ENCODE measurements at places on chromosomes 1 and 21.

DNA sequence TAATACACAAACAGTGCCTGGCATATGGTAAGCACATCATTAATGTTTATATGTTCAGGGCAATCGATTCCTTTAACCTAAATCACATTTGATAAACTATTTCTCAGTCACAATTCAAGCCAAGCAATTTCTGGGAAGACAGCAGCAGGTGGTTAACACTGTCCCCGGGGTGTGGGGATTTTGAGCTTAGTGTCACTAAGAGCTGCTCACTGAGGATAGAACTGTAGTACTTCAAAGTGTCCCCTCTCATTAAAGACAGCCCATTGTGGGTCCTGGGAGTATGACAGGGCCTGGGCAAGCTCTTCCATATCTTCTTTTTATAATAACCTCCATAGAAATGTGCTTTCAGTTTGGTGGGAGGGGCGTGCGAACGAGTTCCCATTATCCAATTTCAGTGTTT lies 8.4 kb upstream of the GALNT2 start:
- DNase-seq = no peak

DNA sequence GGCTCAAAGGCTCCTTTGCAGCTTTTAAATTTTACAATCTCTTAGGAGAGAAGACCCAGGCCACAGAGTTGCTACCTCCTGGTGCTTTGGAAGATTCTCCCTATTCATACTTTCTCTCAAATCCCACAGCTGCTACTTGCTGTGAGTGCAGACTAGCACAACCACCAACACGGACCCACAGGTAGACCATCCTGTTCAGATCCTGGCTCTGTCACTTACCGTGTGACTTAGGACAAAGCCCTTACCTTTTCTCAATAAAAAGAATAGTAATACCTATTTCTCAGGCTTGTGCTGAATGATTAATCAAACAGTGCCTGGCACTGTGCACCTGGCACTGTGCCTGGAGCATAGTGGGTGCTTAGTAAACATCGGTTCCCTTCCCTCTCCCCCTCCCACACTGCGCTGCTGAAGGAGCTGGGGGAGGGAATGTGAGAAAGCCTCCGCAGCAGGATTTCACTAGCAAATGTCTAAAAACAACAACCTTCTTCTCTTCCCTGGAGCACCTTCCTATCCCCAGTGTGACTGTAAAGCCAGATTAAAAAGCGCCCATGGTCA lies 81.7 kb downstream of the PGM1 start:
- no peak for DNase-seq

GRCh38 chr1:45213892-45214291 lies 7.5 kb upstream of the ZSWIM5 start:
- no peak for DNase-seq

DNA sequence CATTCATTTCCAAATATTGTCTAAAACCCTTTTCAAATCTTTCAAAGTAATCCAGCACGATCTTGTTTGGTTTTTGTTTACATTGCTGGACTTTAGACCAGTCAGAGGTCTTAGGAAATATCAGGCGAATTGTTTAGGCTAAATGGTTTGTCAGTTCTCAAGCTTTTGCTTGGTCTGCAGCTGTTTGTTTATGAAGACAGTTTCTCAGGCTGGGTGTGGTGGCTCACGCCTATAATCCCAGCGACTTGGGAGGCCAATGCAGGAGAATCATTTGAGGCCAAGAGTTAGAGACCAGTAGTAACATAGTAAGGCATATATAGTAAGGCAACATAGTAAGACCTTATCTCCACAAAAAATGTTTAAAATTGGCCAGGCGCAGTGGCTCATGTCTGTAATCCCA lies 77.5 kb downstream of the DNTTIP2 start:
- DNase-seq = no peak

GRCh38 chr1:93629101-93630059 lies 52.3 kb downstream of the BCAR3 start:
- peak; percentile 56 for DNase-seq

GRCh38 chr1:7022058-7022457 lies 236.8 kb downstream of the CAMTA1 start:
- DNase-seq = no peak

GRCh38 chr1:24042315-24042714 lies 62.2 kb upstream of the SRSF10 start:
- DNase-seq = no peak

DNA sequence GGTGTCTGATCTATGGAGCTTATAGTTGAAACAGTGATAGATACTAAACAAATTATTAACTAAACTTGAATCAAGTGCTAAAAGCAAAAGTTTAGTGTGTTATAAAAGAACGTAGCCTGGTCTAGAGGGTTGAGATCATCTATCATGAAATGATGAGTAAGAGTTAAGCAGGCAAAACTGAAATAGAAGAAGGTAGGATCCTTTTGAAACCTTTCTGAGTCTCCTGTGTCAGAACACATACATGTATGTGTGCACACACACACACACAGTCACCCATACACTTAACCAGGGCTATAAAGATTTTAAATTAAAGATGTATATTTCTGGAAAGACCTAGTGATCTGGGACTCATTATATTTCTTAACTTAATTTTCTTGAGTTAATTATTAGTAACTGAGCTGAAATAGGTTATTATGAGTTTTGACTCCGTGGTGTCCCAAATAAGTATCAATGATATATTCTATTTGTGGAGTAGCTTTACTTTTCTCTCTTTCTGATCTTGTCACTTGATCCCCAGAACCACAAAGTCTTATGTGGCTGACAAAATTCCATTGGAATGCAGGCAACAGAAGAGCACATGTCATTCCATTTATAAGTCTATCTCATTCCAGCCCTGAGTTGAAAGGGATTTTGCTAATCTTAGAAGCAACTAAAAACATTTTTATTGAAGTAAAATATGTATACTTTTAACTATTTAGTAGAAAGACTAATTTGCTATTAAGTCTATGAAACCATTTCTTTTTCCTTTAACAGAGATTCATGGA lies 70.7 kb downstream of the PRRX1 start:
- no peak for DNase-seq

DNA sequence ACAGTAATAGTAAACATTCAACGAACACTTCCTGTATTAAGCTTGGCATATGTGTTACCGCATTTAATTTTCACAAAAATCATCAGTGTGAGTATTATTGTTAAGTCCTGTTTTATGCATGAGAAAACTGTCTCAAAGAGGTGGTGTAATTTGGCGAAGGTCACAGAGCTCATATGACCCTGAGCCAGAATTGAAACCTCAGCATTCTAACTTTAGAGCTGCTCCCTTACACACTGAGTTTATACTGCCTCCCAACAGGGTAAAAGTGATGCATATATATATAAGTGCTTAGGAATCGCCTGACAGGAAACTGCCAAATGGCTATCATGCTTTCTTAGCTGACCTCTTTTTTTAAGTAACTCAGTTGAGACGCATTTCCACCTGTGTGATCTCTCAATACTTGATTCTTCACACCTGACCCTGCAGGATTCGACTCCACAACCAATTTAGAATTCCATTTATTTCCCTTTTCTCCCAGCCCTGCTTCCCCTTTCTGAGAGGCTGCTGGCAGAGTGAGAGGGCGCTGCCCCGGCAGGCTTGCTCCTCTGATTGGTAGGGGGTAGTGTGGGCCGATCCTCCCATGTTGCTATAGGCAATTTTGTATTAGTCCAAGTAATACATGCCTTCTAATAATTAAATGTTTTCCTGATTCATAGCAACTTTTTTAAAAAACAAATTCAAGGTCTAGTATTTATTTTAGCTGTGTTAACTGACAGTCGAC lies 40.5 kb downstream of the ZBTB40 start:
- DNase-seq = no peak

GRCh38 chr1:112389689-112390088 lies 6.3 kb upstream of the CTTNBP2NL start:
- no peak for DNase-seq

DNA sequence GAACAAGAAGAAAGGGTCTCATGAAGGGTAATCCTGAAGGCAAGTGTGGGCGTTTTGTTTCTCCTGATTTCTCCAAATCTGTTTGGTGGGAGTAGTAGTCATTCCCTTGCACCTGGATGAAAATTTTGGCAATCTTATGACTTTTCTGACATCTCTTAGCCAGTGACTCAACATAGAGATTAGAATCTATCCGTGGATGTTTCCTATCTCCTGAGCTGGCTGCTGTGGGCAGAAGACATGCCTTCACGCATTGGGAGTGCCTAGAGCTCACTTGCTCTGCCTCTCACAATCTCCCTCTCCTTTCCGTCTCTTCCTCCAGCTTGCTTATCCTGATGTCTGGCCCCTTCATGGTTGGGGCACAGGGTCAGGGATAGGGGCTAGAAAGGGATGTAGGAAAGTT lies 174.2 kb upstream of the NFIA start:
- no peak for DNase-seq

DNA sequence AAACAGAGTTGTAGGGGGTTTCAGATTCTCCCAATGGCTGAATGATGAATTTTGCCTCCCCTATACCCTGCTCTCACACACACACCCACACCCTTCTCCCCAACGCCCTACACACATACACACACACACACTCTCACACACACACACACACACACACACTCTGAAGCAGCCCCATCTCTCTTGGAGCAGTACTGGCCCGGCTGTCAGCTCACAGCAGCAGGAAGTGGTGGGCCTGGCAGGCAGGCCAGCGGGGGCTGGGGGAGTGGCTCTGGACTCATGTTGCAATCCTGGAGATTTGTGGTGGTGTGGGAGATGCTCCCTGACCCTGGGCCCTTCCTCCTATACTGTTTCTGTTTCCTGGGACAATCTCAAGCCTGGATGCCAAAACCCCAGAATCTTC lies 2.2 kb downstream of the IKBKE start:
- peak; percentile 61 for DNase-seq

DNA sequence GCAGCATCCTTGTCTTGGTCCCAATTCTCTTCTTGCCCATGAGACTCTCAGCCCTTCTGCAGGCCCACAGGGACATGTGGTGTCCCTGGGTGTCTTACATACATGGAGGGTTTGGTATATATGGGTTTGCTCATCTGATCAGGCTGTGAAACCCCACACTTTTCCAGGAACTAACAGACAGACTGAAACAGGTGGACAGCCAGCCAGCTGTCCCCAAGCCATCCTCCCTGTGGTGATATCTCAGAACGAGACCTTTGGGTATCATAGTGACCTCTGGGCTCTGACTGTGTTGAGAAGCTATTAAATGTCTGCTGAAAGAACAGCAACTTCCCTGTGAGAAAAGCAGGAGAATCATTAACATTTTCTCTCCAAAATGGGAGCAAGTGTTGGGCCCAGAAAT lies 115.5 kb upstream of the PAXBP1 start:
- peak; percentile 23 for DNase-seq

- DNase-seq = no peak
Measured at GRCh38 chr1:8420318-8420717, 102.4 kb downstream of the SLC45A1 start.

GRCh38 chr21:35011681-35012080 lies 37.4 kb downstream of the RUNX1 start:
- no peak for DNase-seq

- no peak for DNase-seq
Measured at GRCh38 chr1:51518586-51519047, 449 bp downstream of the EPS15 start.

DNA sequence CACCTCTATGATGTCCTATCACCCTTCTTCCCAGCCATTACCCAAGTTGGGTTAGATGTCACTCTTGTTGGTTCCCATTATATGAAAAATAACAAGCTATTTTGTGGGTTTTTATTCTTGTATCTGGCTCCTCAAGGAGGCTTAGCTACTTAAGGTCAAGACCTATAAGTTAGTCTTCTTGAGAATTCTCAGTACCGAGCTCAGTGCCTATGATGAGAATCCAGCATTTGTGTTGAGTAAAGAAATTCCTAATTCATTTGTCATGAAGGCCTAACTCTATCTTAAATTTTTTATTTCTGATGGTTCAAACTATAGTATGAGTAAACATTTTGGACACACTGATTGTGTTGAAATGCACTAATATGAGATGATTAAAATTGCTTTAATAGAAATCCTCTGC lies 15.9 kb downstream of the NUF2 start:
- DNase-seq = no peak

GRCh38 chr1:27760426-27760825 lies 12.6 kb upstream of the STX12 start:
- peak; percentile 19 for DNase-seq

DNA sequence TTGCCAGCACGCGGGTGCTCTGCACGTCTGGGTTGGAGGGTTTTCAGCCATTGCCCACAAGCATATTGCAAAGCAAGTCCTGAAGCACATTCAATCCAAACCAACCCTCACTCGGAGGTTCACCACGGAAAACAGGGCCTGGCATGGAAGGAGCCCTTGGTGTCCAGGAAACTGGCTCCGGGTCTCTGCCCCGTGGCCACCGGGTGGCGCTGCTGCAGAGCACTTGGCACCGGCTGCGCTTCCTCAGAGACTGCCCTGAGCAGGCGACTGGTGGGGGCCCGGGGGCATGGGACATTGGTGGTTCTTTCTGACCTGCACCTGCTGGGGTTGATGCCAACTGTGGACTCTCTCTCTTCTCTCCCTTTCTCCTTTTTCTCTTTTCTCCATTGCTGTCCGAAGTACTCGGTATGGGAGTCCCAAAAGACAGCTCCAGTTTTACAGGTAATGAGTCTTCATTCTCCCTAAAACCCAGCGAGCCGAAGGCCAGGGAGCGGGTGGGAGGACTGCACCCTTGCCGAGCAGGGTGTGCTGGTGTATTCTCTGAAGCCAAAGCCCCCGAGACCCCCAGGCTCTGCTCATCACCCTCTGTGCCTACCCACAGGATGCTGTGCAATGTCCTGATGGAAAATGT lies 4.1 kb upstream of the KCNAB2 start:
- DNase-seq = no peak

- DNase-seq = no peak
Measured at GRCh38 chr21:35664683-35665082, 395.6 kb downstream of the SETD4 start.

GRCh38 chr1:192183788-192184187 lies 25.5 kb downstream of the RGS18 start:
- no peak for DNase-seq

DNA sequence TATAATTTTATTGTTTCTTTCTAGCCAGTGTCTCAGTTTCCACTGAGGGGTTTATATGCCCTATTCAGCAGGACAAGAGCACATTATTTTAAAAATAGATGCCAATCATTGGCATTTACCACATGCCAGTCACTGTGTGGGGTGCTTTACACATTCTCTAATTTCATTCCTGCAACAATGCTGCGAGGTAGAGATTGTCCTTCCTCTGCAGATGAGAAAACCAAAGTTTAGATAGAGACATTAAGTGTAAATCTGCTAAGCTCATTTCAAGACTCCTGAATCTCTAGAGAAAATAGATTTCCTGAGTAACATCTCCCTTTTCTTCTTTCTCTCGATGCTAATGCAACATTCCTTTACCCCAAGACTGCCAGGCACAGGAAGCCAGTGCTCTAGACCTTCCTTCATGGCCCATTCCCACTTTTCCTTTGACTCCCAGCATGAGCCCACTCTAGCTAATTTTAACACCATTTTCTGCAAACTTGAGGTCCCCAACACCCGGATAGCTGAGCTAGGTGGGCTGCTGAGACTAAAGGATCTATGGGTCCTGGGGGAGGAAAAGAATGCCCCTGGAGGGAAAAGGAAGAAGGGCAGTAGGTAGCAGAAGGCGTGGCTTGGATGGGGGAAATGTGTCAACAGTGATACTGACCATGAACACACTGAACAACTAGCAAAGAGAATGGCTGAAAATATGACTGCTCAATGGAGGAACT lies 50.0 kb downstream of the SH3GLB1 start:
- DNase-seq = no peak
